ENCODE measurements at places on chromosomes 4 and X.

- DNase-seq, result no peak
Measured at GRCh38 chr4:72505314-72505744, 63.7 kb downstream of the ADAMTS3 start.

DNA sequence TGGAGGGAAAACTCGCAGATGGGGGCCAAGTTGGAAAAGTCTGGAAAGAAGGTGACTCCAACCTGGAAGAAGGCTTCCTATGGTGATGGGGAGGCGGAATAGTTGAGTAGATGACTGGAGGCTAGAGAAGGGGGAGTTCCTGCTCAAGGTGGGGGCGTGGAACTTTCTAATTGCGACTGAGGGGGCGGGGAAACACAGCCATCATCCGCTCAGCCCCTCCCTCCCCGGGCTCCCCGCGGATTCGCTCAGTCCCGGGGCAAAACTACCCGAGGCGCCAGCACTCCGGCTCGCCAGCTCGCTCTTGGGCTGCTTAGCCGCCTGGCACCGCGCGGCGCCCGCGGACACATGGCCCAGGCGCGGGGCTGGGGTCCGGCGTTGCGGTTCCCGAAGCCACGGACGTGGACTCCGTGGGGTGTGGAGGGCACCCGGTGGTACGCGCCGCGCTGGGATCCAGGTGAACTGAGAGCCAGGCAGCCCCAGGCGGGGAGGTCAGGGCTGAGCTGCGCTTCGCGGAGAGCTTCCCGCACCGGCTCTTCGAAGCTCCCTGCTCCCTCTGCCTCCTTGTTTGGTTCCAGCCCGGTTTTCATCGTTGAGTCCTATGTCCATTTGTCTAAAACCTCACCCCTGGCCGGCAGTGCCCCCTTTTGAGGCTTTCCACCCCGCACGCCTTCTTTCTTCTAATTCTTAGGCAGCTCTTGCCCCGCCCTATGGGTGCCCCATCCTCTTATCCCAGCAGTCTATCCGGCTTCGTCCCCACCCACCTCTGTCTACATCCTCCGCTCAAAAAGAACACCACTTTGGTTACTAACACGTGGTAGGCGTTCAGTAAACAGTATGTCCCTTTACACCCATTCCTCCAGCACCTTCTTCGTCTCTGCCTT lies 38.9 kb downstream of the STARD8 start:
- no peak for DNase-seq

DNA sequence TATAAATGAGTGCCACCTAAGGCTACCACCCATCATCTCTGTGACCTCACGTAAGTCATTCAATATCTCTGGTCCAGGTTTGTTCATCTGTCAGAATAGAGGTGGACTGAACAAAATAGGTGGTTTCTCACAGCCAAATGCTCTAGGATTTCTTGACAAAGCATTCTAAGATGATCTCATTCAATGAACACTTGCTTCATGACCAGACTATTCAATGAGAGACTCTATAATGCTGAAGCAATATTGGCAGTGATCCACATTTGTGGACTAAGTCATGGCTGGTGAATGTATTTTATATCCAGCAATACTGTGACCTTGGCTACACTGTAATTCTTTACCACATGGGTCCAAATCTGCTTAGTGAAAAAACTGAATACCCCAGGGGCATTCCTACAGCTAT lies 37.9 kb downstream of the LDB2 start:
- DNase-seq, result no peak

DNA sequence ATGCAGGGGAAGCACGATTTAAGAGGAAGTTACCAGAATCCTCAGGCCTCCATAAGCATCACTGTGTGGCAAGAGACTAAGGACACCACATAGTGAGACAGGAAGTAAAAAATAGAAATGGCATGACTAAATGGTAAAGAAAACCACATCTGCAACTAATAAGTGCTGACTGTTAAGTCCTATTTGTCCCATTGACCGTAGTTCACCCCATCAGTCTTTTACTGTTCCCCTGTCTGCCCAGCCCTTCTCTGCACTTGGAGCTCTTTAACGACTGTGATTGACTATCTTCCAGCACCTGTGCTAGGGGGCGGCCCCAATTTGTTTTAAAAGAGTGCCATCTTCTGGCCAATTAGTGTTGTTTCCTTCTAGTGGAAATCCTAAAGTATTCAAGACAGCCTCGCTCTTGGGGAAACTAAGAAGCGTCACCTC lies 94.2 kb downstream of the MAOA start:
- DNase-seq, result peak; percentile 5

GRCh38 chrX:119945481-119945880 lies 1.9 kb upstream of the NKAP start:
- no peak for DNase-seq

GRCh38 chr4:25958110-25958509 lies 44.1 kb downstream of the SMIM20 start:
- DNase-seq, result no peak

DNA sequence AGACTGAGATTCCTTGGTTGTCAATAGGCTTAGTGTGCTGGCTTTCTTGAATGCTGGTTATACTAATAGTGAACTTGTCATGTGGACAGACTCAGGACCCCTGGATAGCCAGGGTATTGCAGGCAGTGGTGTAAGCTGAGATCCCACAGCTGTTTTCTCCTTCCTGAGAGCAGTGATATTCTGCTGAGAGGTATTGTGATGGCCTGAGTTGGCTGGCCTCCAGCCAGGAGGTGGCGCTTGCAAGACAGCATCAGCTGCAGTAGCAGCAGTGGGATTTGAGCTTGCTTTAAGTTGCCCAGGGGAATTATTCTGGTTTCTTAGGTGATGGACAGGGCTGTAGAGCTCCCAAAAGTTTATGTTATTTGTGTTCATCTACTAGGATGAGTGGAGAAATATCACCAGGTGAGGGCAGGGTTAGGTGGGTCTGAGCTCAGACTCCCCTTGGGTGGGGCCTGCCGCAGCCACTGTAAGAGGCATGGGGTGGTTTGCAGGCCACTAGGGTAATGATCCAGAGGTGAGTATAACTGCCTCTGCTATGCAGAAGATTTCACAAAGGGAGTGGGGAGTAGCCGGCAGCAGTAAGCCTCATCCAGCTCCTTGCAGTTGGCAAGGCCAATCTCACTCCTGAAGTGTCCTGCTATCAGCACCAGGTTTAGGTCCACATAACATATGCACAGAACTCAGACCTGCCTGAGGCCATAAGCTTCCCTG lies 66.2 kb downstream of the IL15 start:
- no peak for DNase-seq

GRCh38 chr4:129804461-129804981 lies 708.6 kb downstream of the C4orf33 start:
- no peak for DNase-seq

GRCh38 chr4:106062452-106062875 lies 167.2 kb downstream of the NPNT start:
- DNase-seq, result no peak

- DNase-seq, result no peak
Measured at GRCh38 chr4:154490583-154491340, 837 bp downstream of the DCHS2 start.

- DNase-seq, result no peak
Measured at GRCh38 chr4:84238247-84239090, 260.6 kb downstream of the NKX6-1 start.

DNA sequence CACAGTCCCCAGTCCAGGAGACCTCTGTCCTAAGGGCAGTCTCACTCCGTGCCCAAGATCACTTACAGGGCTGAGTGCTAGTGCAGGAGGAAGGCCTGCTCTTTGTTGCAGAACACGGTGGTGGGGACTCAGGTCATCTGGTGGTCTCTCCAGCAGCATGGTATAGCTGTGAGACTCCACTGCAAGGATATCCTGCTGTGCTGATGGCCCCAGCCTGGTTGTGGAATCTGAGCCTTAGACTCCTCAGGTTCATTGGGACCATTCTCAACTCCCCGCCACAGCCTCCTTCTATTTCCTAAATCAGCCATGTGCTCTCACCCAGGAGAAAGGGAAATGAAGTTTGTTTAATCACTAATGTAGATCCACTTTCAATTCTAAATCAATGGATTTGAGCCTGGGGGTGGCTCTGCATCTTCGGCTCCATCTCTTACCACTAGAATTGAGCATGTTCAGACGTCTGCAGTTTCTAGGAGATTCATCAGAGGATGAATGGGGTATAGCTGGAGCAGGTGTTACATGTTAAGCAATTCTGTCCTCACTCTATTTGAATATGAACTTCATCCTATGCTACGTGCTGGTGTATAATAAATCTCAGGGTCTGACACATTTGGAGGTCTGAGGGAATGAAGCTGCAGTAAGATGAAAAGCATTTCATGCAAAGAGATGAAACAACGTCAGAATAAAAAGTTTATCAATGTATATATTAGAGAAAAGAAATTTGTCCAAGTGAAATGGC lies 189.2 kb downstream of the MGST2 start:
- no peak for DNase-seq

- no peak for DNase-seq
Measured at GRCh38 chr4:84597450-84597849, 14.5 kb downstream of the CDS1 start.

GRCh38 chrX:44915361-44915868 lies 42.4 kb downstream of the KDM6A start:
- no peak for DNase-seq

- no peak for DNase-seq
Measured at GRCh38 chr4:168725930-168726329, 229.1 kb downstream of the PALLD start.

GRCh38 chrX:65821721-65822496 lies 154.5 kb downstream of the MSN start:
- no peak for DNase-seq

- no peak for DNase-seq
Measured at GRCh38 chr4:22407361-22407760, 108.5 kb downstream of the ADGRA3 start.

DNA sequence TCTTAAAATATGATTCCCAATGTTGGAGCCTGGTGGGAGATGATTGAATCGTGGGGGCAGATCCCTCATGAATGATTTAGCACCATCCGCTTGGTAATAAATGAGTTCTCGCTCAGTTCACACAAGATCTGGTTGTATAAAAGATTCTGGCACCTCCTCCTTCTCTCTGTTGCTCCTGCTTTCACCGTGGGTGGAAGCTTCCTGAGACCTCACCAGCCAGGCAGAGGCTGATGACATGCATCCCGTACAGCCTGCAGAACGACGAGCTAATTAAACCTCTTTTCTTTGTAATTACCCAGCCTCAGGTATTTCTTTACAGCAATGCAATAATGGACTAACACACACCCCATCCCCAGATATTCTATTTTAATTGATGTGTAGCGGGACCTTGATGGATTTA lies 162.2 kb downstream of the NPFFR2 start:
- no peak for DNase-seq

GRCh38 chrX:95889279-95889678 lies 795.4 kb upstream of the DIAPH2 start:
- DNase-seq, result no peak

DNA sequence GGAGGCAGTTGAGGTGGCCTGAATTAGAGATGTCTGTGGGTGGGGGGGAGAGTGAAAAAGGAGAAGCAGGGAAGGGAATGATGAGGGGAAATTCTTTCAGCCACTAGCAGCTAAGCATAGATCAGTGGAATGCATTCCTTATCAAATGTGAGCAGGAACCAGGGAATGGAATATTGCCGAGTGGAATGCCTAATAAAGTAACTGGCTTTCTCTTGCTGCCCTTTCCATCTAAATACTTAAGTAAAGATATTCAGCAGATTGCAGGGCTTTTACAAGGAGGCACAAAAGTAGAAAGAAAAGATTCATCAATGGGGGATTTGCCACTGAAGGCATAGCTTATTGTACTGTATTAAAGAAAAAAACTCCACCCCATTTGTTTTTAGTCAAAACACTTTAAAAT lies 263.0 kb upstream of the RPS6KA3 start:
- DNase-seq, result no peak

DNA sequence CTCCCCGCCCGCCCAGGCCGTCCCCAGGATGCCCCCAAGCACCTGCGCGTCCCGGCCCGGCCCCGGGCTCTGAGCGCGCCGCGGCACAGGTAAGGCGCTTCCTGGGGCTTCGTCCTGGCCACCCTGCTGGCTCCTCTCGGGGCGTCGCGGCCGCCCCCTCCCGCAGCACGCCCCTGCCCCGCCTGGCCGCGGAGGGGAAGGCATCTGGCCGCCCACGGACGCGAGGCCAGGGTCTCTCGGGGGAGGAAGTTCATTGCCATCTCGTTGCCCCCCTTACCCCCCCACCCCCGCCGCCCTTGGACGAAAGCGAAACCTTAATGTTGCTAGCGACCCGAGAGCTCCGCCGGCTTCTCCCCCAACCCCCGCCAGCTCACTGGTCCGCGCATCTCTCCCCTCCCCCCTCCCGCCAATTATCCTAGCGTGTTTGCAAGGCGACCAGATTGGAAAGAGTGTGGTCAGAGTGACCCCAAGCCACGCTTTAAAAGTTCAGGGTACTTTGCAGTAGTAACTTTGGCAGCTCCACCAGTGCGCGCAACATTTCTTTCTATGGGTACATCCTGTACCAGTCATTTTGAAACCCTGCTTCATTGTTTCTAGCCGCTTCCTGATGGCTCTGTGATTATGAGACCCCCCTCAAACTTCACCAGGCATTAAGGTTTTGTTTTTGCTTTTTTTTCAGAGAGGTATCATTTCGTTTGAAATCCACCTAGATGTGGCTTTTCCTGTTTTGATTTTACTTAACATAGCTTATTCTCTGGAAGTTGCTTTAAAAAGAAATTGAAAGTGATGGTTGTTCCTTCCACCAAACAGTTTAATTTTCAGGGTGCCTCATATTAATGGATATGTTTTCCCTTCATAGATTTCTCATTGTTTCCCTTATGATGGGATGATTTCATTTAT lies 626 bp downstream of the TBC1D1 start:
- DNase-seq, result peak; percentile 18

DNA sequence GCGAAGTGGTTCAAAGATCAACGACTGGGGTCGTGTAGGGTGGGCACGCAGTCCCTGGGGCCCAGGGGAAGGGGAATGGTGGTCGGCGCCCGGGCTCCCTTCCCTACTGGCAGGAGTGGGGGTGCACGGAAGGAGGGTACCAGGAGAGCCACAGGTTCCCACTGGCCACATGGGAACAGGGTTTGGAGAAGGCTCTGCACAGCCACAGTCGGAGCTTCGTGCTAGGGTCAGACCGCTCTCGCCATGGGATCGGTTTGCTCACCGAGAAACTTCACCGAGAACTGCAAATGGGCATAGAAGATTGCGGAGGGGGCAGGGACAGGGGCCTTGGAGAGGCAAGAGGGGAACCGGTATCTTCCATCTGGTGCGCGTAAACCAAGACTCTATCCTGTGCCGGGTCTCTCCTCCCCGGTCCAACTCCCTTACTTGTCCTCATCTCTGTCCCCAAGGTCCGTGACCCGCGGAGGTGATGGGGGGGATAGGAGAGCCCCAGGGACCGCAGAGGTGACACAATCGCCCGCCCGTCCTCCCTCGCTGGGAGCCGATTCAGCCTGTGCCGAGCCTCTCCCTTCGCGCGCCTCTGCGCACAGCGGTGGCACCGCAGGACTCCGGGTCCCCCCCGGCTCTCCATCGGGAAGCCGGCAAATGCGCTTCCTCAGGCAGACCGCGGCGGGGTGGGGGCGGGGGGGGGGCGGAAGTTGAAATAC lies 1.0 kb downstream of the SCD5 start:
- DNase-seq, result no peak

- no peak for DNase-seq
Measured at GRCh38 chr4:110412354-110413065, 63.4 kb upstream of the ENPEP start.

GRCh38 chrX:143472347-143472938 lies 44.8 kb downstream of the SPANXN3 start:
- no peak for DNase-seq

Measured in activated T-helper 1 cell treated with anti-CD3 and anti-CD28 coated beads, Interleukin-2, amount 50 U/mL, for 16 hours (primary cell).